Esophagus squamous epithelium (tissue), 5 donors: ENCODE measurements at places on chromosomes 3 and 15.

DNA sequence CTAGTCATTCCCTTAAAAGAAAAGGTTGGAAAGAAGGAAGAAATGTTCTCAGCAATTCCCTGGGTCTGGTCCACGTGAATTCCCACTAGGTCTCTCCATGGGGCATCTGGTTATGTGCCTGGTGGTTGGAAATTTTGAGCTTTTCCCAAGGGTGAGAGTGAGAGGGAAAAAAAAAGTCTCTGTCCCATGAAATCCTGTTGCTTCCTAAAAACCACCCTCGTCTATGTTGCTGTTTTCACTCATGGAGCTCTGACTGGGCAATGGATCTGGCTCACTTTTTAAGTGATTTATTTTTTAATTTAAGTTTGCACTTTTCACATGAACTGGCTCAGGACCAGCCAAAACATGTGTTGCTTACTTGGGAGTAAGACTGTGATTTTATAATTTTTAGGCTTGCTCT lies 190.1 kb downstream of the CHST2 start:
- no peak for DNase-seq

GRCh38 chr3:121720163-121720562 lies 29.4 kb downstream of the GOLGB1 start:
- no peak for DNase-seq

DNA sequence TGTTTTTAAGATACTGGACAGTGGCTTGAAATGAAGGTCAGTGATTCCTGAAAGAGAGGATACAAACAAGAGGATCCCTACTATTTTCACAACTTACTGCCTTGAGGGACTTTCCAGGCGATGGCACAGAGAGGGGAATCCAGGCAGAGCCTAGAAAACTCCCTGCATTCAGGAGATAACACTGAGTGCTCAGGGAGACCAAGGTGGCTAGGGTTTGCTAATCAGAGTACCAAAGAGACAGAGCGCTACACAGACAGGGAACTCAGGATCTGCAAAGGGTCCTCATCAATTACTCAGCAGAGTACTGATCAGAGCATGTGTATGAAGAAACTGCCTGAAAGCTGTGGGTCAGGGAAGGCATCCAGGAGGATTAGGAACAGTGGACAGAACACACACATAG lies 11.7 kb upstream of the MRPS22 start:
- no peak for DNase-seq

GRCh38 chr3:134927599-134927998 lies 132.5 kb downstream of the EPHB1 start:
- DNase-seq = no peak

- DNase-seq = no peak
Measured at GRCh38 chr15:95249524-95249923, 1018.2 kb downstream of the MCTP2 start.

DNA sequence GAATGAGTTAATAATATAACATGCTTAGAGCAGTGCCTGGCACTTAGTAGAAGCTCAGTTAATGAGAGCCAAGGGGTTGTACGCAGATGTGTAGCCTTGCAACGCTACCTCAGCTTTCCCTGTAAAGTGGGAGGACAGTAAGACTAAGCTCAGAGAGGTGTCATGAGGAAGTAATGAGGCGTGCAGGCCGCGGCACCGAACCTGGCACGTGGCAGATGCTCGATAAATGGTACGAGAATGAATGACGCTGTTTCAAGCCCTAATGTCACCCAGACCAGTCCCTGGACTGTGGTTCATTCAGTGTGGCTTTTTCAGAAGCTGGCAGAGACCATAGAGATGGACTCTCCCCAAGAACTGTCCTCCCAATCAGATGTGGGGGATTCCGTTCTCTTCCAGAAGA lies 21.2 kb downstream of the GRIP2 start:
- no peak for DNase-seq

DNA sequence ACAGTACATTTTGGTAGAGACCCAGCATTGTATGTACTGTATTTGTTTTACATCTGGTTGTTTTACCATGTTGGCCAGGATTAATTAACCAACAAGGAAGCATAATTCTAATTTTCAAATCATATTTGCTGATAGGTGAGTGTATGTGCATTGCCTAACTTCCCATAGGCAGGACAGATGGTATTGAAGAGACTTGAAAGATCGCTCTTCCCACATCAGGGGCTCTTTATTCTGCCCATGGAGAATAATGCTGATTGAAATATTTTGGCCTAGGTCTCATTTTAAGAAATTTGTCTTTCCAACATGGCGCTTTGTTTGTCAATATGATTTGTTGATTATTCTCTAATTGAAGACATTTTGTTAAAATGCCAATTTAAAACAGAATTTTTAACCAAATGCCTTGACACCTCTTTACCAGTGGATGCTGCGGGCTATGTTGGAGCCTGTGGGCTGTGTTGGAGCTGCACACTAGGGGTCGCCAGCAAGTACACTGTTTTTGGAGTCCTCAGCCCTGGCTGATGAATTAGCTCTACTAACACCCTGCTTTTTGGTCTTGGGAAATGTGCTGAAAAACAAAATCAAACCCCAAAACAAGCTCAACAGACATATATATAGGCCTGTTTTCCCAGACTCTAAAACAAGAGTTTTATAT lies 5.3 kb downstream of the P2RY12 start:
- DNase-seq = no peak

GRCh38 chr3:29696311-29696710 lies 415.4 kb downstream of the RBMS3 start:
- no peak for DNase-seq

GRCh38 chr3:179037351-179037750 lies 34.3 kb downstream of the ZMAT3 start:
- no peak for DNase-seq

DNA sequence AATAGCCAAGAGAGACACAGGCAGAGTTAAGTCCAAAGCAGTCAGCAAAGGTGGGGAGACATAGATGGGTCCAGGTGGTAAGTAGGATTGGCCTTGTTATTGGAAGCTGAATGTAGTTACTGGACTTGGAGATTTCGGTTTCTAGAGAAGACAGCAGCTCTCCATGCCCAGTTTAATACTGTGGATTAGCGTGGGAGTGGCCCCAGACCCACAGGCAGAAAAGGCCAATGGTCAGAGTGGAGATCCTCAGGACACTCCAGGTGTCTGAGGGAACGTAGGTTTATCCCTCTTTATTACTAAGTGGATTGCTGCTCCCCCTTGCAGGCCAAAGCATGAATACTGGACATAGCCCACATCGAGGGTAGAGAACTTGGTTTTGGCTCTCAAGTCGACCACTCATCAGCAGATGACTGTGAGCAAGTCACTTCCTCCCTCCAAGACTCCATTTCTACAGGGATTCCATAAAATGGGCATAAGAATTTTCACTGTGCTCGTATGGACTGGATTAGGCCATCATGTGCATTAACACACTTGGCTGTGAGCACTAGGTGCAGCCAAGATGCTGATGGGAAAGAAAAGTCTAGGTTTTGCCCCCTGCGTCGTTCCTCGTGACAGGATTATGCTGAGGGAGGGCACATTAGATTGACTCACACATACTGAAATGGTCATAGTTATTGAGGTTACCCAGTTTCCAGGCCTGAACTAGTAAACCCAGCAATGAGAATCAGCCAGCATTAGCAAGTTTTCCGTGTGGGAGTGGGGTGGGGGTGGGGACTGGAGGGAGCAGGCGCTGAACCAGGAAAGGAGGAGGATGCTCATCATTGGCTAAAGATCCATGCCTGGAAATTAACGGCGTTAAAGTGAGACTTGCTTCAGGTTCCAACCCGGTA lies 225.2 kb upstream of the TPRG1 start:
- no peak for DNase-seq

- DNase-seq = no peak
Measured at GRCh38 chr15:62552444-62552843, 387.4 kb upstream of the C2CD4B start.

DNA sequence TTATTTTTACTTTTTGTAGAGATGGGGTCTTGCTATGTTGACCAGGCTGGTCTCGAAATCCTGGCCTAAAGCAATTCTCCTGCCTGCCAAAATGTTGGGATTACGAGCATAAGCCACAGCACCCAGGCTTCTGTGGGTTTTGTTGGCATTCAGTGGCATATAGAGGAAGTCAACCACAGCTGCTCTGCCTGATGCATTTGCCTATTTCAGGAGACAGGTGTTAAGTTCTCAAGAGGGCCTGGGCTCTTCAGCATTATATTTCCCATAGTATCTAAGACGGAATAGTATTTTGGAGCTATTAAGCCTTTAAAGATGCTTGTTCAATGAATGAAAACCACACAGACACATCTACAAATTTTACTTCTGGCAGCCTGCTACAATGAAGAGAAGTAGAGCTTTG lies 73.5 kb upstream of the CSPG5 start:
- no peak for DNase-seq

GRCh38 chr15:40340740-40341400 lies at the start of gene CCDC9B:
CCDC9B (minus strand) TSS chr15:40340939; CDS start chr15:40340819, 120 bp downstream.
- DNase-seq = no peak

GRCh38 chr3:197495059-197495455 lies 60.7 kb downstream of the BDH1 start:
- DNase-seq = no peak

GRCh38 chr3:155548195-155548594 lies 196.7 kb downstream of the PLCH1 start:
- DNase-seq = no peak

- DNase-seq = no peak
Measured at GRCh38 chr3:10770981-10771380, 45.0 kb upstream of the SLC6A11 start.

GRCh38 chr3:89402051-89402450 lies 294.6 kb downstream of the EPHA3 start:
- DNase-seq = no peak

DNA sequence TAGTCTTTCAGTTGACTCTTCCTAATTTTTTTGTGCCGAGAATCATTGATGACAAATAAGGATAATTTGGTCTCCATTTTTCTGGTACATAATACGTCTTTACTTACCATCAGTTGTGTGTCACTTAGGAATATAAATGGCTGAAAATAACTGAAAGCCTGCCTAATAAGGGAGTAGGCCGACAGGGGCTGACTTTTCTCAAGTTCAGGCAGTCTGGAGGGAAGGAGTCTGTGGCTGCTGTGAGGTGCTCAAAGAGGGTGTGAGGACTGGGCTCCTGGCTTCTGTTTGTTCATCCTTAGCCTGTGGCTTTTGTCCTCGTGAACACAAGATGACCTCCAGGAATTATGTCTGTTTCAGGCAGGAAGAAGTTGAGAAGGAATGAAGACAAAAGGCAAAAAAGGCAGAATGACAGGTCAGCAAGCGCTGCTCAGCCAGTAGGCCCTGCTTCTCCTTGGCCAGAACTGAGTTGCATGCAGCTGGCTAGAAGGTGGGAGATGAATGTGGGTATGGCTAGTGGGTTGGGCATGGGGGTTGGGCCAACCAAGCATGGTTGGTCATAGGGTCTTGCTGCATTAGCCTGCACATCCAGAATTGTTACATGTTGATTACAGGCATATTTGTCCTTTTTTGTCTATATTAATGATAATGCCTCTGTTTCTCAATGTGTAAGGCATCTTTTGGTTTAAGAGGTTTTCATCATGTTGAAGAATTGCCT lies 29.2 kb downstream of the IGF1R start:
- no peak for DNase-seq

DNA sequence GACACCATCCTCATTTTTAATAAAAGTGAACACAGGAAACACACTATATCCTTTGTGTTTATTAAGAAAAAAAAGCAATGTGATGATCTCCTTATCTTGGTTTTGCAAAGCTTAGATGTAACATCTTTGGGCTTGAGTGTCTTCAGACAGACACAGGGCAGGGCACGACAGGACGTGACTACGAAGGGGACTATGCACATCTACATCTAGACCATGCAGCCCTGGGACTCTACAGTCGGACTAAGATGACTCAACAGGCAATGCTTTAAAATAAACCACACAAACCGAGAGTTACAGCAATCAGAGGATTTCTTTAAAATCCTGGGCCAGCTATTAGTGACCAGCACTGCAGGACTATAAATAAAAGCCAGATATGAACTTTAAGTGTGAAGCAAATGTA lies 22.8 kb upstream of the TM2D3 start:
- DNase-seq = no peak

GRCh38 chr3:356952-357351 lies 160.4 kb downstream of the CHL1 start:
- DNase-seq = no peak

- DNase-seq = no peak
Measured at GRCh38 chr3:55160241-55160983, 232.6 kb upstream of the LRTM1 start.

DNA sequence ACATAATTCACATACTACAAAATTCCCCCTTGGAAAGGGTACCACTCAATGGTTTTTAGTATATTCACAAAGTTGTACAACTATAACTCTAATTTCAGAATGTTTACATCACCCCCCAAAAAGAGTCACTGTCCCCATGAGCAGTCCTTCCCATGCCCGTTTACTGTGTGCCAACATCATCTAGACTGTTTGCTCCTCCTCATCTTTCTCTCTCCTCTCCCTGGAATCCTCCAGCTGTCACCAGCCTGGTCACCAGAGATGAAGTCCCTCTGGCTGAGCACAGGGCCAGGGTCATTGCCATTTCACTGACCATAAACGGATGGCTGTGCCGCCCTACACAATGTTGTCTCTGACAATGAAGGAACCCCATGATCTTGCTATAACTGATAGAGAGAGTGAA lies 45.2 kb downstream of the C2CD4B start:
- DNase-seq = no peak

DNA sequence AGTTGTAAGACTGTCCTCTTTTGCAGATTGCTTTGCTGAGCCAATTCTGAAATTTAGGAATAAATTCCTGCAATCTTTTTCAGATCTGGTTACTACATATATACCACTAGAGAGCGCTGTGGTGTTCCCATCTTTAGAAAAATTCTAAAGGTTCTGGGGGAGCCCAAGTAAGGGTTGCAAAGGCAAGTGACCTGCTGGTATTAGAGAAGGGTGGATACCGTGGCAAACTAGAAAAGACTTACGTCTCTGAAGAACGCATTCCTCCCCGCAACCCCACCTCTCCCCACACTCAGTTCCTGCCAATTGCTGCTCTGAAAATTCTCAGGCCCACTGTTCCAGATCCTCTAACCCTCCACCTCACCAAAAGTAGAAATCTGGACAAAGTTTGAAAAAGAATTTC lies 48.5 kb downstream of the EFHB start:
- no peak for DNase-seq

- DNase-seq = no peak
Measured at GRCh38 chr15:67165254-67166253, 88.9 kb downstream of the AAGAB start.

- no peak for DNase-seq
Measured at GRCh38 chr3:138950701-138951100, 3.7 kb downstream of the FOXL2NB start.

GRCh38 chr3:72171946-72172345 lies 387.0 kb upstream of the PROK2 start:
- DNase-seq = no peak

DNA sequence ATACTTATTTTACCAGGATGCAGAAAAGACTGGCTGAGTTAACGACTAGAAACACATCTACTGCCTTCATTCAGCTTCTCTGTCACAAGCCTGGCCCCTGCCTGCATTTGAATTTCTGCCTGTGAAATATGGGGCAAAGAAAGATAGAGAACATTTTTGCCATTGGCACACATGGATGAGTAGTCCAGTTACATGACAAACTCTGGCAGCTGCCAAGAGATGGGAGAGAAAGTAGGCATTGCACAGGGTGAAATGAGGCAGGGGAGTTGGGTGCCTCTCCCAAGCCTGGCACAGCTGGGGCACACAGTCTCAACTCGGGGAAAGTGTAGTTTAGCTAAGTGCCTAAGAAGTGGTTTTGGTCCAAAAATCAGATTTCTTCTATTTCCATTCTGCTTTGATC lies 24.0 kb downstream of the ANXA2 start:
- DNase-seq = no peak

- DNase-seq = no peak
Measured at GRCh38 chr3:112958811-112959560, 15.9 kb downstream of the CD200R1 start.
